CD4-positive, alpha-beta T cell treated with Interleukin-1 beta for 1 hour (primary cell): ENCODE measurements at places on chromosomes 3 and 15.

- no peak for DNase-seq
Observed at GRCh38 chr15:47998619-47999019, 122.2 kb upstream of the SLC24A5 start.

DNA sequence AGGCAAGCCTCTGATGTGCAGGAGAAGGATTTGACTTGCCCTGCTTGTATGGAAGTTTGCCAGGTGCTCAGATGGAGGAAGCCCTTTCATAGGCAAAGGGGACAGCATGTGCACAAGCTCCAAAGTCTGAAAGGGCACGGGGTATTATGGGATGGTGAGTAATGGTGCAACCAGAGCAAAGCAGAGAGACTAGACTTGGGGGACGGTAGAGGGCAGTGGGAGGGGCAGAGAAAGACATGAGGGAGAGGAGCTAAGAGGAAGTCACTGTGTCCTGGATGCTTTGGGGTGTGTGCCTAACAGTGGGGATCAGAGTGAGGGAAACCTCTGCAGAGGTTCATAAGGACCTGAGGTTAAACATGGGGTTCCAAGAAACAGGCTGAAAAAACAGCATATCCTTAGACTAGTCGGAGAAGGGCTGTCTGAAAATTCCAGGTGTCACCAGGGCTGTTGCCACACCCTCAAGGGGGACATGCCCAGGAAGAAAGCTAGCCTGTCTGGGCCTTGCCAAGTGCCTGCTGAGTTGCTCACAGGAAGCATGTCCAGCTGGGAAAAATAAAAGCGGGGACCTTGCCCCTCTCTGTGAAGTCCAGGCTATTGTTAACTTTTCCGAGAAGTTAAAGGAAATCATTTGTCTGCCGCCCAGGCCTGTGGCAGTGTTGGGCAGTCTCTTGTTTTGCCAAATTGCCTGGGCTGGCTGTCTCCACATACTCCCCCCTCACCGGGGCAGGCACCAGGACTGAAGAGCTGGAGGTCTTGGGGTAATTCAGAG is 47.1 kb downstream of the HRH1 start:
- DNase-seq, result no peak

DNA sequence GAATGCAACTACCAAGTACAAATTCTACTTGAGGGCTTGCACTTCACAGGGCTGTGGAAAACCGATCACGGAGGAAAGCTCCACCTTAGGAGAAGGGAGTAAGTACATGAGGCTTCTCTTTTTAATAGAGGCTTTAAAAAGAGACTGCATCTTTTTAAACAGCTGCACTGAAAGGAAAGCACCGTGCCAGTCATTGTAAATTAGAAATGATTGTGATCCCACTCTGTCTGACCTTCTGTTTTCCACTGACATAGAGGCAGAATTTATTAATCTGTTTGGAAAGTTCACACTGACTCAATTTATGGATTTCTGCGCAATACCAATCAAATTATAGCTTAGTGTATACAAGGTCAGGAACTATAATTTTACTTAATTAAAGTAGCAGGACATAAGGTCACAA is 198.2 kb downstream of the CHL1 start:
- DNase-seq, result no peak

GRCh38 chr3:33006571-33007286 is 55.3 kb downstream of the CCR4 start:
- no peak for DNase-seq

DNA sequence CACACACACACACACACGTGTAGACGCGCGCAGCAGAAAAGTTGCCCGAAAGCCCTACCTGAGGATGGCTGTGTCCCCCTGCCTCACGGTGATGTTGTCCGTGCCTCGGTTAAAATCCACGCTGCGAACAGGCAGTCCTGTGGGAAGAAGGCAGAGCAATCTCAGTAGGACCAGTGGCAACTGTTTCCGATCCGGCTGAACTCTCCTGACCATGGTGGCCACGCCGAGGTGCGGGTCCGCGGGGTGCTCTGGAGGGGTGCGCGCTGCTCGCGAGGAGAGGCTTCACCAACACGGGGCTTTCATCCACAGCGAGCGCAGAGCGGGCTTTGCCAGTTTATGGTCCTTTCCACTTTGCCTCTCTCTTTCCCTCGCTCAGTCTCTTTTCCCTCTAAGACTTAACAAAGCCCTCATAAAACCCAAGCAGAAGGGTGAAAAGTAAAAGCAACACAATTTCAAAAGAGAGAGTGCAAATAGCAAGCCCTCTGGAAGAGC is 422 bp downstream of the LSAMP start:
- no peak for DNase-seq

- DNase-seq, result no peak
Observed at GRCh38 chr15:50828610-50829206, 63.2 kb upstream of the SPPL2A start.

DNA sequence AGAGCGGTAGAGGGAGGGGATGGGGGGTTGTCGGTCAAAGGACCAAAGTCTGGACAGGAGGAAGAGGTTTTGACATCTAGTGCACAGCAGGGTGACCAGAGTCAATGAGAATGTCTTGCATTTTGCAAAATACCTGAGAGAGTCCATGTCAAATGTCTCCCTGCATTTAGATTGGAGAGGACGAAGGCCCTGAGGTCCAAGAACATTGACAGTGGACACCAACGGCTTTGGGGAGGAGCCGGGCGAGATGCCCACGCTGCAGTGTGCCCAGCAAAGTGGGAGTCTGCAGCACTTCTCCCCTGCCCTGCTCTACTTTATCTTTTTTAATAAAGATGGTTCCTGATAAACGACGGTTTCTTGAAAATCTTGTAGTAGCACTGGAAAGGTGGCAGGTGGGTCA is 67.4 kb upstream of the TAMM41 start:
- DNase-seq, result no peak
